ENCODE measurements at places on chromosomes 3 and 15. TPM values are rescaled to one million over a fixed set of nuclear protein-coding genes. Genes with fewer than 3 reads are reported as not detected.

Gene CTXN2
- not detected for total RNA-seq

Gene MRAS
- total RNA-seq: 0.07 TPM

Gene SLC6A11
- total RNA-seq: not detected

Gene WNT5A
- not detected for total RNA-seq

Gene INTS14
- total RNA-seq: 48.1 TPM

Gene EFCC1
- 0.38 TPM for total RNA-seq

Gene PEX5L
- not detected for total RNA-seq

Gene NPAP1
- total RNA-seq: not detected

Gene RFT1
- total RNA-seq: 42.9 TPM

Gene MKRN3
- total RNA-seq: 1.6 TPM

Gene ITPKA
- 6.1 TPM for total RNA-seq

Gene CLDN1
- 0.77 TPM for total RNA-seq

Gene TNFAIP8L3
- total RNA-seq: 0.14 TPM

Gene SPATA16
- total RNA-seq: not detected

Gene STRA6
- 0.72 TPM for total RNA-seq

Gene CCDC32
- total RNA-seq: 21.3 TPM

Gene SLC24A5
- total RNA-seq: not detected

Gene MYO5C
- 1.9 TPM for total RNA-seq

Gene SYNPR
- not detected for total RNA-seq

Gene ESYT3
- total RNA-seq: 0.09 TPM

Gene DAZL
- not detected for total RNA-seq

Gene PGBD4
- 2.7 TPM for total RNA-seq

Gene LRRC15
- not detected for total RNA-seq

Gene SCAP
- 45.1 TPM for total RNA-seq

Gene AHSG
- total RNA-seq: not detected

Gene TRH
- total RNA-seq: not detected

Gene ASB14
- not detected for total RNA-seq

Gene RTP1
- total RNA-seq: not detected

Gene PAQR9
- total RNA-seq: not detected

Gene DISP2
- 0.09 TPM for total RNA-seq

Gene VPS8
- 30.2 TPM for total RNA-seq

Gene ETFA
- 159 TPM for total RNA-seq

Gene CPLX3
- 0.11 TPM for total RNA-seq

Gene LEKR1
- 0.40 TPM for total RNA-seq

Gene ACAN
- total RNA-seq: not detected

Gene TMIE
- 0.81 TPM for total RNA-seq

Gene AMIGO3
- total RNA-seq: 0.23 TPM
